ENCODE measurements at places on chromosomes 5 and 9. TPM values are rescaled to one million over a fixed set of nuclear protein-coding genes. Genes with fewer than 3 reads are reported as not detected.

The KCNN2 gene
- total RNA-seq: 0.06 TPM

The ANXA2R gene
- total RNA-seq: 1.8 TPM

The PCDHB4 gene
- 0.06 TPM for total RNA-seq

The SLC1A3 gene
- total RNA-seq: not detected

The SLC45A2 gene
- total RNA-seq: 0.05 TPM

The SLC6A7 gene
- 0.02 TPM for total RNA-seq

The PRDM9 gene
- not detected for total RNA-seq

The PCDHB3 gene
- not detected for total RNA-seq

The BARHL1 gene
- not detected for total RNA-seq

The ZNF462 gene
- total RNA-seq: 4.3 TPM

The RAB3C gene
- total RNA-seq: not detected

The GPR151 gene
- not detected for total RNA-seq

The AMBP gene
- total RNA-seq: 7.7 TPM

The THG1L gene
- 27.1 TPM for total RNA-seq

Data from A549 treated with CORT108297 at 1 μM for 4 hours (cell line).